Activated gamma-delta T cell treated with Interleukin-2 at 50 U/mL for 16 hours (primary cell): ENCODE measurements at places on chromosomes 7 and 10.
A peak's percentile ranks its signal among the peaks of the same experiment; 100 is the strongest.

DNA sequence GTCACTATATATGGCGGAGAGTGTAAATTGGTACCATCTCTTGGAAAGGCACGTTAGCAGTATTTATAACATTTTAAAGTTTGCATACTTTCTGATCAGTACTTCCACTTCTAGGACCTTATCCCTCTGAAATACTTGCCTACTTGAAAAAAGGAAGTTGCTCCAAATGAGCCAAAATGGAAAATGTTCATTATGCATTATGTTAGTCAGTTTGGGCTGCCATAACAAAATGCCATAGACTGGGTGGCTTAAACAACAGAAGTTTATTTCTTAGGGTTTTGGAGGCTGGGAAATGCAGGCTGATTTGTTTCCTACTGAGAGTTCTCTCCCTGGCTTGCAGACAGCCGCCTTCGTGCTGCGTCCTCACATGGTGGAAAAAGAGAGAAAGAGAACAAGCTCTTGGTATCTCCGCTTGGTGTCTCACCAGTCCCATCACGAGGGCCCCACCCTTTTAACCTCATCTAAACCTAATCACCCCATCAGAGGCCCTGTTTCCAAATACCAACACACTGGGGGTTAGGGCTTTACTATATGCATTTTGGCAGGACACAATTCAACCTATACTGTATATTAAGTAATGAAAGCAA, 6.9 kb downstream of the SNX10 start:
- no peak for DNase-seq

DNA sequence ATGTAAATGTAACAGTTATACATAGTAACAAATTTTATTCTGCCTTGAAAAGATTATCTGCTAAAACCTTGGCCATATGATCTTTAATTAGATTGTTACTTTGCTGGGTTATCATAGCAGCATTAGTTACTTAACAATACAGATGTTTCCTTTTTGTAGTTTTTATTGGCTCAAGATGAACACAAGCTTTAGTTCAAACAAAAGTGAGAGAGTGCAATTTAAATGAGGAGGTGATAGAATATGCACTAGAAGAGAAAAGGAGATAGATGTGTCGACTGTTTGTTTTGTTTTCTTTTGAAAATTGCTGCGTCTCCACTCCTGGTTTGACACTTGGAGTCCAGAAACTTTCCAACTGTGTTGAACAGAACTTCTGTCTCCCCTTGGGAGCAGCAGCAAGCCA, 91.4 kb upstream of the CAV2 start:
- no peak for DNase-seq

DNA sequence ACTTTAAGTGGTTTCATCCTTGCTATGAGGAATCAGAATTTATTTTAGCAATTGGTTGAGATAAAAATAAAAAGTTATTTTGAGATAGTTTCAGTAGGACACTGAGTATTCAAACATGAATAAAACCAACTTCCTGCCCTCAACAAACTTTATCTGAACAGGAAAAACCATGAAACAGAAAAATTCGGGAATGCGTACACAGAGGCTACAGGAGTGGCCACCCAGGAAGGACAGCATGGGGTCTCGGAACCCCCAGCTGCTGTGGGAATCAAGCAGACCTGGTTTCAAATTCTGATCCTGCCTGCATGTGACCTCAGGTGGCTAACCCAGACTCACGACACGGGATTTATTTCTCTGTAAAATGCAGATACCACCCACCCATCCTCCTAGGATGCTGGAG, 49.0 kb upstream of the GRID1 start:
- no peak for DNase-seq

GRCh38 chr10:60967854-60968484, 24.0 kb upstream of the RHOBTB1 start:
- DNase-seq = no peak

DNA sequence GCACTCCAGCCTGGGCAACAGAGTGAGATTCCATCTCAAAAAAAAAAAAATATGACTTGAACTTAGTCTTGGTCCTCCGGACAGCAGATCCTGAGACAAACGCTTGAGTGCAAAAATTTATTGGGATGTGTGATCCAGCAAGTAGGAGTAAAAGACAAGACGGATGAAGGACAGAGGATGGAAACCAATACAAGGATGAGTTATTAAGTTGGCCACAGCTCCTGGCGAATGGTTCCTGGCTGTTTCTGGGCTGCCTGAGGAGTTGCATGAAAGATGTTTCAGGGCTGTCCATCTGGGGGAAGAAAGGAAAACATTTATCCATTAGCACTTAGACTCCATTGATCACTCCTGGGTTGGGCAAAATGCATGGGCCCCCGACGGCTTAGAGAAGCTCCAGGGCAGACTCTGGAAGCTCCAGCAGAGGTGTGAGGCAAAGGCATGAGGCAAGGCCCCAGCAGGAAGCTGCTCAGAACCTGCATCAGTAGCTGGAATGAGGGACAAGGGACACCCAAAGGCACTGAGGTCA, 98.3 kb upstream of the ZNF438 start:
- DNase-seq = no peak

GRCh38 chr7:124462249-124462648, 303.3 kb downstream of the GPR37 start:
- no peak for DNase-seq

- DNase-seq = no peak
These were observed 22.5 kb downstream of the FAM171A1 start for GRCh38 chr10:15348579-15348978.

DNA sequence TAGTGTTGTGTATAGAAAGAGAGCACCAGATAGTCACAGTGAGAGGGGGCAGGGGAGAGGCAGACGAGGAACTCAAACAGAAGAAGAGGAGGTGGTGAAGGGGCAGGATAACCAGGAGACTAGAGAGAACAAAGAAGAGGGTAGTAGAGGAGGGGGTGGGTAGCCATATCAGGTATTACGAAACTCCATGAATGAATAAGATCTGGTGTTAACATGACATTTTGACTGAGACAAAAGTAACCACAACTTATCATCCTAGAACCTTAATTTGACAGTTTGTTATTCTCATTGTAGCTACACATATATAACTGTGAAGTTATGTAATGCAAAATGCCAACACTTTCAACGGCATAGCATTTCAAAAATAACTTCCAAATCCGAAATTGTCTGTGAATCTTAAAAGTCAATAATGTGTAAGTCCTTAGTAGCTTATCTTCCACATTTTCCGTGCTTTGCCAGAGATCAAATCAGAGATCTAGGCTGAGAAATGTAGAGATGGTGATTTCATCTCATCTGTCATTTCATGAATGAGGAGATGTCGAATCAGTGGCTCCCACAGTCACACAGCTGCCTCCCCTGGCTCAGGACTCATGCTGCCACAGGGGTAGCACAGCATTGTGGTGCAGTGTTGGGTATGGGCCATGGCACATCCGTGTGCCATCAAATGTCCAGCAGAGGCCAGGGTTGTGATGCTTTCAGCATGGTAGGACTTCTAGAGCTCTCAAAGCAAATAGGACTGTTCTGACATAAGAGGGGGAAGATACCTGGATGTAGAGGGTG, 202.1 kb downstream of the HECW1 start:
- no peak for DNase-seq

GRCh38 chr10:47071891-47072290, 160.7 kb downstream of the PTPN20 start:
- DNase-seq = no peak

DNA sequence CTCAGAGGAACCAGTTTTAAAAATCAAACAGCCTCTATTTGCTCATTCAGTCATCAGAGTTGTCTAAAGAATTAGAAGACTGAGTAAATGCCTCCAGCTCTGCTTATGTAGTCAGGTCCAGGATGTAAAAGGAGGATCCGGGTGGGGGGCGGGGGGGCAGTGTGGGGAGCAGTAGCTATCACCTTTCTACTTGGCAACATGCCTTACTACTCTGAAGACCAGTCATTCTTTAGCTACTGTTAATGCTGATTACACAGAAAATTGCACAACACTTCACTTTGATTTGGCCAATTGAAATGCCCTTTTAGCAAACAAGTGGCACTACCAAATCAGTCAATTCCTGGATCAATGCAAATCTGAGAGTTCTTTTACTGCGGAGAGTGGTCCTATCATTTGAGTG, 164.2 kb downstream of the NXPH1 start:
- DNase-seq = no peak

- no peak for DNase-seq
These were observed 100.5 kb downstream of the NPY start for GRCh38 chr7:24384362-24385030.

- DNase-seq = no peak
These were observed at the start of gene SVIL for GRCh38 chr10:29634764-29635625. Gene SVIL, minus strand, starts transcription at chr10:29634971. Its CDS starts 79,913 bp downstream, at chr10:29555058.

GRCh38 chr7:36487756-36488336, 98.2 kb downstream of the ANLN start:
- DNase-seq = peak; percentile 39
